Small intestine (tissue), 16 donors: ENCODE measurements at places on chromosomes 13 and 19.
A peak's percentile ranks its signal among the peaks of the same experiment; 100 is the strongest.

DNA sequence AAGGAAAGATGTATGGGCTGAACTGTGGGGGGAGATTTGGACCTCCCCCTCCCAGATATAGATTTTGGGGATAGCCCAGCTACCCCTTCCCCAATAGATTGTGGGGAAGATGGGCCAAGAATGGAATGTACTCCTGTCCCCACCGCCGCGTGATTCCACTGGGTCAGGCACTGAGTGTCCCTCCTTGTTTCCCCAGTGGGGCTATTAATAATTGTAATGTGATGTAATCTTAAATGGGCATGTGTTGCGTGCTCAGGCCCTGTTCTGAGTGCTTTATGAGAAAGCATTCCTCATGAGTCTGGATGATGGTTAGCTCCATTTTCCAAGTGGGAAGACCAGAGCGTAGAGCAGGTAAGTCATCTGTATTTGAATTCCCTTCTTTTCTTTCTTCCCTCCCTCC is 1.4 kb downstream of the PSMD8 start:
- DNase-seq, result no peak

GRCh38 chr19:55605637-55606470 is at the start of gene ZNF865:
Gene ZNF865, plus strand, starts transcription at chr19:55605647. Its CDS starts 7,972 bp downstream, at chr19:55613619.
- peak; percentile 91 for DNase-seq

DNA sequence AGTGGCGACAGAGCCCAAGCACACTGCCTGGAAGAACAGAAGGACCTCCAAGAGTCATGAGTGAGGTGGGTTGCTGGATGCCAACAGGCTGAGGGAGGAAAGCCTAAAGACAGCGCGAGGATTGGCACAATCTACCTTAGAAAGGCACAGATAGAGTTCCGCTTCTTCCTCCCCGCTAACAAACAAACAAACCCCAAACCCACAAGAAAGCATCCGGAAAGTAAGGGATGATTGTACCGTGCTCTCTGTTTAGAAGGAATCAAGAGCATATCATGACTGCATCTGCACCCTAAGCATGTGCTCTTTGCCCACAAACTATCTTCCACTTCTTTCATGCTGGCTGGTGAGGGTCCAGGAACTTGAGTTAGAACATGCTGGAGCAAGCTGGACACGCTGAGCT is 233.0 kb upstream of the KLF12 start:
- DNase-seq, result no peak

GRCh38 chr13:32779119-32779518 is 192.9 kb downstream of the PDS5B start:
- no peak for DNase-seq

- DNase-seq, result no peak
These were observed 14.9 kb upstream of the TNFSF11 start for GRCh38 chr13:42559057-42559456.
